Stimulated activated CD8-positive, alpha-beta memory T cell treated with anti-CD3 and anti-CD28 coated beads, Interleukin-7, amount 100 ng/mL, for 1 hour (primary cell): ENCODE measurements at places on chromosomes 12 and 14.

- no peak for DNase-seq
These were observed 42.3 kb downstream of the ANAPC7 start for GRCh38 chr12:110361216-110361615.

- DNase-seq = no peak
These were observed 3.4 kb downstream of the HSD17B6 start for GRCh38 chr12:56766535-56766934.

GRCh38 chr12:45670346-45671065 is 59.0 kb upstream of the ARID2 start:
- DNase-seq = no peak

- no peak for DNase-seq
These were observed 67.0 kb upstream of the SAV1 start for GRCh38 chr14:50734950-50735695.

- no peak for DNase-seq
These were observed 418.5 kb upstream of the TBX3 start for GRCh38 chr12:115102450-115102849.

- no peak for DNase-seq
These were observed 132.1 kb upstream of the PDZRN4 start for GRCh38 chr12:41055875-41056577.

GRCh38 chr14:90460136-90460535 is 63.3 kb downstream of the CALM1 start:
- no peak for DNase-seq

GRCh38 chr14:33668066-33668465 is 282.8 kb downstream of the EGLN3 start:
- DNase-seq = no peak

DNA sequence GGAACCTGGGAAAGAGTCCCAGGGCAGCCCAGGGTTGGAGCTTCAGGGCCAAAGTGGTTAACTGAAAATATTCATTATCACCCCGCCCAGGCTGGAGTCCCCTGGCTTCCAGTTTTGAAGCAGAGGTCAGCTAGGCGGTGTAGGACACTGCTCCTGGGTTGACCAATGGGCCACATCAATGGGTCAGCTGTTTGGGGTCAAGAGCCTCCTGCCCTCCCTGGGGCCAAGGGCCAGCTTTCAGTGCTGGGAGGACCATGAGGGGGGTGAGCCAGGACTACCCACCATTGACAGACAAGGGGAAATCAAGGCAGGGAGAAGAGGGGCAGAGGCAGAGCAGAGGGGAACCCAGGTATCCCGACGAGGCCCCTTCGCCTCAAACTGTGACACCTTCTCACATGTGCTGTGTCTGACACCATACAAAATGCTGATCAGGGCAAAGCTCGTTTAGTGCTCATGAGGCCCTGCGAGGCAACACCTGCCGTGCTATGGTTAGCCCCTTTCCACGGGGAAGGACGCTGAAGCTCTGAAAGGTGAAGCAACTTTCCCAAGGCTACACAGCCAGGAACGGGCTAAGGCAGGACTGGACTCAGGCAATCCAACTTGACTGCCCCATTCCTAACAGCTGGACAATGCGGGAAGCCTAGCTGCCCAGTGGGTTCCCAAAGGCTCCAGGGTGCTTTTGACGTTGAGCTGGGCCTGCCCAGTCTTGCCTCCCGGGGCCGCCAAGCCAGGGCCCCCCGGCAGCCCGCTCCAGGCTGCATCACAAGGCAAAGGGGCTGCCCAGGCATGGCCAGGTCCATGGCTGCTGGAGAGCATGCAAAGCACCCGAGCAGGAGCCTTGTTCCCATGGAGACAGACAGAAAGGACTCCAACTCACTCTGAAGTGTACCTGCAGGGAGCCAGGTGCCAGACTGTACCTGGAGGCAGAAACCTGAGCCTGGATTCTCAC is 2.0 kb downstream of the SYNE3 start:
- DNase-seq = no peak

DNA sequence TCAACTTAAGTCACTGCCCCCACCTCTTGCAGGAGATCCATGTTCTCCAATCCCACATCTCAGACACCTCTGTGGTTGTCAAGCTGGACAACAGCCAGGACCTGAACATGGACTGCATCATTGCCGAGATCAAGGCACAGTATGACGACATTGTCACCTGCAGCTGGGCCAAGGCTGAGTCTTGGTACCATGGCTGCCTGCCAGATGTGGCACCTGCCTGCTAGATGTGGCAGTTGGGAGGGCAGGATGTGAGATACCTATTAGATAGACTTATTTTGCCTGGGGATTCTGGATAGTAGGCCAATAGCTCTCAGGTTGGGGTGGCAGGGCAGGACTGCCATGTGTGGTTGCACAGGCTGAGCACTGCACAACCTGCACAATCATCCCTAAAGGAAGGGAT is 7.9 kb upstream of the KRT86 start:
- DNase-seq = no peak

DNA sequence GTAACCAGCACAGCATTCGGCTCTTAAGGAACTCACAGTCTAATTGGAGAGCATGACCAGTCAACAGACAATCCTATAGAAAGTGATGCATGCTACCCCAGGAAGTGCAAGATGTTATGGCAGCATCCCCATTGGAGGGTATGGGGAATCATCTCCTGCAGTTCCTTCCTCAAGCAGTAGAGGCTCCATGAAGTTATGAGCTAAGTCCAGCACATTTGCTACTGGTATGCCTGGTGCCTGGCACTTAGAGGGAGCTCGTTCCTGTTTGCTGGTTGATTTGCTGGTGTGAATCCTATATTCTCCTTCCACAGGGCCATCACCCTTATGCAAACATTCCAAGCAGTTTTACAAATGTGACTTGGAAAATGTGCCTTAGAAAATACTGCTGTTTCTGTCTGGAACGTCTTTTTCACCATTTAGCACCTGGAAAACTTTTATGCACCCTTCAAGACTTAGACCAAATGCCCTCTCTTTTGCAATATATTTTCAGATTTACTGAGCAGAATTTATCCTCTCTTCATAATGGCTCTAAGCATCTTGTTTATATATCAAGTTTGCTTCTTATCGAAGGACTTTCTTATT is 136.1 kb upstream of the WSCD2 start:
- DNase-seq = no peak

DNA sequence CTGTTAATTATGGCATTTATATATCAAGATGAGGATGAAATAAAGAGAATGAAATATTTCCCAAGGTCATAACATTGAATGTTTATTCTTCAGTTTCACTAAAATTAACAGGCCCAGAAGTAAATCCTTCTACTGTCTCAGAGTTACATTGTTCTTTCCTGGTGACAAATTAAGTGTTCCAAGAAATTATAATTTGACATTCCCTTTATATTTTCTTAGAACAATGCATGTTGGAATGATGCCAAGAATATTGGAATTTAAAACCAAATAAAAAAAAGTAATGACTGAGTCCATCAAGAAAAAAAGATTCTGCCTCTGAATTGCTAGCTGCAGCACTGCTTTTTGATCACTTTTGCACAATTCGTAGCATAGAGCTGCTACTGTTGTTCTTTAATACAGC is 152.1 kb downstream of the METTL25 start:
- no peak for DNase-seq

GRCh38 chr12:123951467-123951866 is 21.2 kb downstream of the CCDC92 start:
- DNase-seq = no peak

DNA sequence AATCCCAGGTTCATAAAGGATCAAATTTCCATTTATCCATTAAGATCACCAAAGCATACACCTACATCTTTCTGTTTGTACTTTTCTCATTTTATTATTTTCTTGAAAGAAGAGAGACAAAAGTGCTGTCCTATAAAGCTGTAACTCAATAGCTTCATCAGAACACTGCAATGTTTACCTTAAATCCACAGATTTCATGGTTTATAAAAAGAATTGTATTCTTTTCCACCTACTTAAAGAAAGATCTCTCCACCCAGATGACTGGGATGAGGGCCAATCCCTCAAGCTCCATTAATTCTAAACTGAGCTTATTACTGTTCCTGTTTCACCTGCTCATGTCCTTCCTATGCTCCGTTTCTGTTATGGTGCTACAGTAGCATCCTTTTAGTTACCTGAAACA is 470.6 kb downstream of the BCAT1 start:
- DNase-seq = no peak

- no peak for DNase-seq
These were observed 20.1 kb downstream of the TSPAN9 start for GRCh38 chr12:3097186-3097804.

DNA sequence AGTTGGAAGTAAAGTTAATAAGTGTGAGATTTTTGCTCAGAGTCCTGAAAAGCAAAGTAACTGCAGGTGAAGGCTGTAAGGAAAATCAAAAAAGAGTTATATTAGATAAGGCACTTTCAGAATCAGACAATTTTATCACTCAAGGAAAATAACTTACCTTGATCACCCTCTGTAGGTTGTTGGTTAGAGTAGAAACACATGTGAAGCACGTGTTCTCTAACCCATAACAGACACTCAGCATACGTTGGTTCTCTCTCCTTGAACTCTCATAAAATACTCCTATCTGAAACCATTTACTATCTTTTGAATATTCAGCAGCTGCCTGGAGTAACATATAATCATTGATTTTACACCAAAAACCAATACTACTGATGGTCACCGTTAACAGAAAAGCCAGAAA is 335.5 kb downstream of the KCNH5 start:
- no peak for DNase-seq

DNA sequence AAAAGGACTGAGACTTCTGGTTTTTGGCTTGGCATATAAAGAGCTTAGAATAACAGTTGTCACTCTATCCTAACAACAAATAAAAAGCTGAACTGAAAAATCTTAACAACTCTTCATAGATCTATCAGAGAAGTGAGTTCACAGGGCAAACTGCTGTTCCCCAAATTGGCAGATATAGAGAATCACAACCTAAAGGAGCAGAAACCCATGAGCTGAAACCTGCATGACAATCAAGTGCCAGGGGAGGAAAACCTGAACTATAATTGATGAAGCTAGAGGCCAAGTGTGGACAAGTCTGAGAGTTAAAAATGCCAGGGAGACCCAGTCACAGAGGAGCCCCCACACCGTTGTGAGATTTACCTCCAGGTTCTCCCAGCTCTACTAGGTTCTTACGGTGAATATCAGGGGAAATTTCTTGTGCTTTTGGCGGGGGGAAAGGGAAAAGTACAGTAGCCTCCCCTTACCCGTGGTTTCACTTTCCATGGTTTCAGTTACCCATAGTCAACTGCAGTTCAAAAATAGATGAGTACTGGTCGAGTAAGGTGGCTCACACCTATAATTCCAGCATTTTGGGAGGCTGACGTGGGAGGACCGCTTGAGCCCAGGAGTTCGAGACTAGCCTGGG is 53.9 kb downstream of the ATF7 start:
- DNase-seq = no peak

GRCh38 chr12:124024776-124025175 is 51.8 kb downstream of the ZNF664 start:
- DNase-seq = no peak

- no peak for DNase-seq
These were observed 468.5 kb upstream of the MGAT4C start for GRCh38 chr12:86724716-86725115.

- DNase-seq = no peak
These were observed 2.8 kb downstream of the NKX2-8 start for GRCh38 chr14:36579573-36580140.

DNA sequence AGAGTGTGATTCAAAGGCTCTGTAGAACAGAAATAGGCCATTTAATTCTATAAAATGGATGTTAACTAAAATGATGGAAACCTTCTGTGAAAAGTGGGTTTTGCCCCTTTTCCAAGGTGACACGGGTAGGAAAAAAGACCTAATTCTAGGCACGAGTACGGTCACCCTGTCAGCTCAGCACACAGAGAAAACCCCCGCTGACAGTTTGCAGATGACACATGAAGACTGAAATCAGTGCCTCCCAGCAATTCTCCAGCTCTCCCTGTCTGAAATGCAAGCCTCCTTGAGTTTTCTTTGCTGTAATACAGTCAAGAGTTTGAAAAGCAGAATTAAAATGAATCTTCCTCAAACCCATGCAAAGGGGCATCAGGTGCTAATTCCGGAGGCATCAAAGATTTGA is 230.0 kb downstream of the TMEM132D start:
- DNase-seq = no peak

DNA sequence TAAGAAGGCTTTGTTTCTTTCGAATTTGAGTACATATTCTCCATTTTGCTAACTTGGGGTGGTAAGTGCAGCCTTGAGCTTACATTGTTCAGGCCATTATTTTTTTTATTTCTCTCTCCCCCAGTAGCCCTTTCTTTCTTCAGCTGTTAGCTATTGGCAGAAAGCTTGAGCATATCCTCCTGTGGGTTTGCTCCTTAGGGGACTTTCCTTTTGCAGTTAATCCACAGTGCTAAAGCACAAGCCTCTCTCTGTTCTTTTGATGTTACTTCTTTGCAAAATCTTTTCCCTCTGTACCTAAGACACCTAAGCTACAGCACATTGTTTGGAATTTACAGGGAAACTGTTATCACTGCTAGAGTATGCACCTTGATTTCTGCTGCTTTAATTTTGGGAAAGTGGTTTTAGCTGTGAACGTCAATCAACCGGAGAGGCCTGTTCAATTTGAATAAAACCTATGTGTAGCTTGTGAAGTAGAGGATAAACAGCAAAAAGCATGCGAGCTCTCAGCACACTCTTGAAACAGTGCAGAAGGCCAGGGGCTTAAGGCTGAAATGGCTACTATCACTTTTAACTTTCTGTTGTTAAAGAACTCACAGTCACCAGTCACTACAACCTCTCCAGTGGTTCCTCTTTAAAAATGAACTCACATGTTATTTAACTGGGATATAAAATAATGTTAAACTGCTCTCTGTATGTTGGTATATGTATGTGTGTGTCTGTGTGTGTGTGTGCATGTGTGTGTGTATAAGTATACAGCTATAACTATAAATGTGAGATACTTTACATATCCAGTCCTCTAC is 139.2 kb downstream of the PDZRN4 start:
- DNase-seq = no peak

DNA sequence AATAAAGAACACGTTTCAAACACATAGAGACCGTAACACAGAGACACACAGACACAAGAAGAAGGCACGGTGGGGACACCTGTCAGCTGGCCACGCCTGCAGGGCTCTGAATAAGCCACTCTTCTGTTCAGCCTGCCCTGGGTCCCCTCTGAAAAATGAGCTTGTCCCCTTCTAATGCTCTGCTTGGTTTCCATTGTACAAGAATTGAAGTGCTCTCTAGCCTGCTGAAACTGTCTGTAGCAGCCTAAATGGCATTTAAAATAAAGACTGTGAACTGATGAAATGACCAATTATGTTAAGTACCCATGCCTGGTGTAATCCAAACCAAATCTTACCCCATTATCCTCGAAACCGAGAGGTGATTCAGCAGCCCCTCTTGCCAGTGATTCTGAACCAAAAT is 139.8 kb downstream of the FOXN3 start:
- DNase-seq = no peak

GRCh38 chr12:76446090-76446489 is 97.9 kb upstream of the BBS10 start:
- no peak for DNase-seq

DNA sequence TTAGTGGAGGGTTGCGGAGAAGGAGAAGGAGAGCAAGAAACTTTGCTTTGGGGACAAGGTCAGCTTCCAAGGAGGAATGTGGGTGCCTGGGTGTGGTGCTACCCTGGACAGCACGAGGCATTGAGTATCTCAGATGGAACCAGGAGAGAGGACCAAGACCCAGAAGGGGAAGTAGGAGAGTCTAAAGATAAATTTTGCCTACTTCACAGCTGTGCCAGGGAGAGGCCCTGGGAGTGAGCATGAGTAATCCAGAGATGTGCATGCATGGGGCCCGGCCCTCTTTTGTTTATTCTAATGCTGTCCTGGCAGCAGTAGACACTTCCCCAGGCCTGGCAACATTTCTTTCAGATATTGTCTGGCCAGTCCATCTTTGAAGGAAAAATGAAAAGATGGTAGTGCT is 49.5 kb upstream of the GNPNAT1 start:
- no peak for DNase-seq
